IMR-90 (cell line): ENCODE measurements at places on chromosomes 5 and 9.

DNA sequence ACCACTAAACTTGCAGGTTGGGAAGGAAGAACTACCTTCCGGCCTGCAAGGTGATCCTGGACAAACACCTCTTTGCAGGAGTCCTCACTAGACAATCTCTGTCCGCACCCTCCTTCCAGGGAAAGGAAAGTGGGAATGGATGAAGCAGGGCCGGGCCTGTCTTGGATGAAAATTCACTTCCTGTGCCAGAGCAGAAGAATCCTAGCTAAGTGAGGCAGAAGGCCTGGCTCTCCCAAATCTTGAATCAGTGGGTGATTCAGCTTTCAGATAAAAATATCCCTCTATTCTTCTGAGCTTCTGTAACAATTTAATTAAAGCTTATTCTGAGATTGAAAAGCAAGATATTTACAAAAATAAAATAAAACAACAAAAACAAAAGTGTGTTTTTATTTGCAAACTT, 281.9 kb upstream of the TLE4 start:
- peak; percentile 6 for DNase-seq

DNA sequence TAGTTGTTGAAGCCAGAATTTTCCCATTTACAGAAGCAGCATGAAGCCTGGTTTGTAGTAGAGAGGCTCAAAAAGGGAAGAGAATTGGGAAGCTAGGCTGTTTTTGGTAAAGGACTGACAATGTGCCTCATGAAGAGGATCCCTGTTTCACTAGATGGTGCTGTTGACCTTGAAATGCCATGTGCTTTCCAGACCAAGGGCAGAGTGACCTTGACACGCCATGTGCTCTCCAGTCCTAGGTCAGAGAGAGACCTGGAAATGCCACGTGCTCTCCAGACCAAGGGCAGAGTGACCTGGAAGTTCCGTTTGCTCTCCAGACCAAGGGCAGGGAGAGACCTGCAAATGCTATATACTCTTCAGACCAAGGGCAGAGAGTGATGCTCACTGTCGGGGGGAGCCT, 32.0 kb downstream of the UNC13B start:
- peak; percentile 2 for DNase-seq

- DNase-seq, result no peak
These were observed 7.0 kb downstream of the NOXA1 start for GRCh38 chr9:137429974-137430722.

DNA sequence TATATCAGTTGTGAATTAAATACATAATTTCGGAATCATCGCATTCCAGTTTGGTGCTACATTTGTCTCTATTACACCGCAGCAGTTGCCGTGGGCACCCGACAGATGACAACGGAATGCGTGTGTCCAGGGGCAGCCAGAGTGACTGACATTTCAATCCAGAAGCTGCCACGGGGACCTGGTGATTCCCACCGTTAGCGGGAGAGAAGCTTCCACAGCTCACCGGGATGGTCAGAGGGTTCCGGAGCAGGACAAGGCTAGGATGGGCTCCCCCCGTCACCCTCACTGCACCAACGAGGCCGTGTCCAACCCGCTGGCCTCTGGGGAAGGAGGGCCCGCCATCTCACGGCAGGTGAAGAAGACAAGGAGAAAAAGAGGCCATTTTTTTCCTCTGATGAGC, 86.8 kb downstream of the GTF3C4 start:
- no peak for DNase-seq

DNA sequence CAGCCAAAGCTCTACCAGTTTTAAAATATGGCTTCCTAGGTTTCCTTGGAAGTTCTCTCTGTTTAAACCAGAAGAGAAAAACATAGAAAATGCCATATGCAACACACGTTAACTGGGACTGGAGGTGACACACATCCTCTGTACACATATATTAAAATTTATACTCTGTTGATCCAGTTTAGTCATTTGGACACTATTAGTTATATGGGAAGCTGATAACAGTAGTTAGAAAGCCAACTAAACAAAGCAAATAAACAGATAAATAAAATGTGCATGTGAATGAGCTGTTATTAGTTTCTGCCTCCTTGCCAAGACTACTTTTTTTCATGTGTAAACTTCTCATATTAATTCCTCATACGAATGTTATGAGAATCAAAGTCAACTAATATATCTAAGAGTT, 1249.2 kb upstream of the CDH6 start:
- DNase-seq, result no peak

DNA sequence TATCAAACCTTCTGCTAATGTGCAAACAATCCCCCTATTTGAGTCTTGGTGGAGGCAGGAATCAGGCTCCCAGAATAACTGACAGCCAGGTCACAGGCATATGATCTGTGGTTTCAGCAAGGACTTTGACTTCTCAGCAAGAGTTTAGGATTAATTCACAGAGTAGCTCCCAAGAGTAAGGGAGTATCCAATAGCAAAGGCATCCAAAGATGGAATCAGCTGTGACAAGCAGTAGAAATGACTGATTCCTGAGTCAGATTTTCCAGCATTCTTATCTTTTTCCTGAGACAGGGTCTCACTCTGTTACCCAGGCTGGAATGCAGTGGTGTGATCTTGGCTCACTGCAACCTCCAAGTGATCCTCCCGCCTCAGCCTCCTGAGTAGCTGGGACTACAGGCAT, 108.3 kb downstream of the EPB41L4A start:
- no peak for DNase-seq
